NCI-H1436 (cell line): ENCODE measurements at places on chromosomes 4 and X.
A peak's percentile ranks its signal among the peaks of the same experiment; 100 is the strongest.

- peak; percentile 40 for DNase-seq
Measured at GRCh38 chr4:76197971-76198410, 15.6 kb downstream of the SCARB2 start.

DNA sequence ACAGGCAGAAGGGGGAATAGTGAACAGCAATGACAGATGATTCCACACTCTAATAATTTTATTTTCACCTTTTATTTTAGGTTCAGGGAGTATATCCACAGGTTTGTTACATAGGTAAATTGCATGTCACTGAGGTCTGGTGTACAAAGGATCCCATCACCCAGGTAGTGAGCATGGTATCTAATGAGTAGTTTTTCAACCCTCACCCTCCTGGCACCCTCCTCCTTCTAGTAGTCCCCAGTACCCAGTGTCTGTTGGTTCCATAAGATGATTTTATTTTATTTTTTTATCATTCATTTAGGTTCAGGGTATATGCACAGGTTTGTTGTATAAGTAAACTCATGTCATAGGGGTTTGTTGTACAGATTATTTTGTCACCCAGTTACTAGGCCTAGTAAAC is 58.6 kb upstream of the UGT8 start:
- DNase-seq = no peak

- DNase-seq = no peak
Measured at GRCh38 chr4:78770091-78770642, 6.0 kb upstream of the BMP2K start.

- DNase-seq = no peak
Measured at GRCh38 chr4:87392183-87392582, 1.2 kb upstream of the HSD17B11 start.
